NCI-H1105 (cell line): ENCODE measurements at places on chromosomes 5 and 9.

- no peak for DNase-seq
Measured at GRCh38 chr9:98917746-98918487, 25.8 kb upstream of the COL15A1 start.

GRCh38 chr5:144028636-144029035, 141.8 kb downstream of the YIPF5 start:
- DNase-seq, result no peak

DNA sequence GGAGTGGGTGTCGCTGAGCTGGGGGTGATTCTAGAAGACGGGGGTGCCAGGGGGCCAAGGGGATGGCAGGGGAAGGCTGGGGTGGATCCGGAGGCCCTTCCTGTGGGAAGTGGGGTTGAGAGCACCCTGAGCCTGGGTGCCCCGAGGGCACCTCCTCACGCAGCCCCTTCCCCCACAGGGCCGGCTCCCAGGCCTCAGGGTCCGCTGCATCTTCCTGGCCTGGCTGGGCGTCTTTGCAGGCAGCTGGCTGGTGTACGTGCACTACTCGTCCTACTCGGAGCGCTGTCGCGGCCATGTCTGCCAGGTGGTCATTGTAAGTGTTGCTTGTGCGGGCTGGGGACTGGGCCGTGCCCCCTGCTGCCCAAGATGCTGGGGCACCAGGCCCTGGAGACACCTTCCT, 5.0 kb downstream of the DIPK1B start:
- no peak for DNase-seq

DNA sequence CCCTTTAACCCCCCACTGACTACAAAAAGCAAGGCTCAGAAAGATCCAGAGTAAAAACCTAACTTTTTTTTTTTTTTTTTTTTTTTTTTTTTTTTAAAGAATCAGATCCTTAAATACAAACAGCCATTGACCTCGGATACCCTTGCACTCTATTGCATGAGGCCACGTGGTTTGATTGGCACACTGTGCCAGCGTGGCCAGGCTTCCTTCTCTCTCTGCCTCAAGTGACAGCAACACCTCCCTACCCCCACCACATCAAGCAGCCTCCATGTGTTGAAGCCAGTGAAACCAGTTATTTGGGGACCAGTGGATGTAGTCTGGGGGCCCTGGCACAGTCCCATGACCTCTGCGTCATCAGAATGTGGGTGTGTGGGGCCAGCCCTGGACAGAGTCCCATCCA, 71.4 kb downstream of the OTULIN start:
- DNase-seq, result no peak

DNA sequence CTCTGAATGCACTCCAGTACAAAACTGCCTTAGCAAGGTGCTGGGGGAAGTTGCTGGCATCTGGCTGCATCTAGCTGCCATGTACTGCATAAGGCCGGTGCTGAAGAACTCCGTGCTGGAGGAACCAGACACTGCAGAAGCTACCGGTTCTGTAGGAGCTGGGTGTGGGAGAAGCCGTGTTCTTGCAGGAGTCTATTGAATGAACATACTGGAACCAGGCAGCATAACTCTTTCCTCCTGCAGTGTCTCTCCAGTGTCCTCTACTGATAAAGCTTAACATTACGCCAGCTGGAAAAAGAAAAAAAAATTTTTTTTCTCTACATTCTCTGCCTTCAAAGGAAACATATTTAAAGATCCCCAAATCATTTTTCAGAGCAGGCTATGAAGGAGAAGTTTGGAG, 38.5 kb downstream of the VPS13A start:
- DNase-seq, result no peak

DNA sequence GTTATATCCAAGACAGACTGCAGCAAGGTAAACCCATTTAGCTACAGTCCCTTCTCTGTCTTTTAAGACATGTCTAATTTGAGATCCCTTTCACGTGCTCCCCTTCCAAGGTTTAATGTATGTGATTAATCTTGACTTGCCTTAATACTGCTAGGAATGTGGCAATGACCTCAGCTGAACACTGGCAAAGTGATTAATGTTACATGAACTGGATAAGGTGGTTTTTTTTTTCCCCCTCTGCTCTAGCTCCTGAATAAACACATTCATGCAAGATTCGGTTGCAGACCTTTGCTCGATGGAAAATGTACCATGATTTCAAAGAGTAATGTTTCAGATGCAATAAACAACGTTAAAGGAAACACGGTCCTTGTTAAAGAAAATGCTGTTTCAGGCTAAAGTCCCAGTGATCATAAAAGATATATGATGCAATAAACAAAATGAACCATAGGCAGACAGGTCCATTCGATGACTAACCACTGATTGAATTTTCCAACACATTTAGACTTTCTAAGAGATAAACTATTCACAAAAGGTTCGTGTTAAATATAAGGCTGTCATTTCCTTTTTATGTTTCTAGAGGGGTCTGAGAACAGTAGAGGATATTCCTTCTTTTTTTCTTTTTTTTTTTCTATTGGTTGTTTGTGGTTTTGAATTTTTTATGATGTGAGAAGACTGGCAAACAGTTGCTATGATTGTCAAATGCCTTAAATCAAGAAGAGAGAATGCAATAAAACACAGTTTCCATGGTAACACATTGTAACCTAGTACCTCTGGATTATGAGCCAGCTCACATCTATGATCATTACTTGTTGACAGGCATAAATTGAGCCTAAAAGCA, 44.7 kb upstream of the ZNF608 start:
- DNase-seq, result no peak

DNA sequence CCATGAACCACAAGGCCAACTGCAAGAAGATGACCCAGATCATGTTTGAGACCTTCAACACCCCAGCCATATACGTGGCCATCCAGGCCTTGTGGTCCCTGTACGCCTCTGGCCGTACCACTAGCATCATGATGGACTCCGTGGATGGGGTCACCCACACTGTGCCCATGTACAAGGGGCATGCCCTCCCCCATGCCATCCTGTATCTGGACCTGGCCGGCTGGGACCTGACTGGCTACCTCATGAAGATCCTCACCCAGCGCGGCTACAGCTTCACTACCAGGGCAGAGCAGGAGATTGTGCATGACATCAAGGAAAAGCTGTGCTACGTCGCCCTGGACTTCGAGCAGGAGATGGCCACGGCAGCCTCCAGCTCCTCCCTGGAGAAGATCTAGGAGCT, 153.7 kb downstream of the CAVIN4 start:
- no peak for DNase-seq

DNA sequence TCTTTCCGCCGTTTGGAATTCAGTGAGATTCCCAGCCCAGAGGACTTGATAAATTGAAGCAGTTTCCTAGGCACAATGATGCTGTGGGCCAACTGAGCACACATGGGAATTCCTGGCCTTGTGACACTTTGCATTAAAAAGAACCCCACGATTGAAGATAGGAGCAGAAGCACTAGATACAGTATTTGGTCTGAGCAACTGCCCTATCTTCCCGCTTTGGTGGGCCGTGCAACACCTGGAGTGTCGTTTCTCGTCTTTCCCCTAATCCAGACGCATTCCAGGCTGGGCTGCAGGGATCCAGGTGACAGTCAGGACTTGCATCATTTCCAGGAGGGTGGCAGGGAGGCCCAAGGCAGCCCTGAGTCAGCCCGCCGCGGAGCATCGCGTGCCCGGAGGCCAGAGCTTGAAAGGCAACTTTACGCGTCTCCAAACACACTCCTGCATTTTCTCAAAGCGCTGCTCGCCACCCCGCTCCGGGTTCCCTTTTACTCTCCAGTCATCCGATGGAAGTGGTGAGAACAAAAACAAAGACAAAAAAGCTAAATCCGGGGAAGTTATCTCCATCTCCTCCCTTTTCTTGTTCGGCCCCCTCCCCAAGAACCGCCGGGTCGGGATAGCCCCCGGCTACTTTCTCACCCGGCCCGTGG, 753 bp upstream of the STC2 start:
- peak; percentile 41 for DNase-seq

DNA sequence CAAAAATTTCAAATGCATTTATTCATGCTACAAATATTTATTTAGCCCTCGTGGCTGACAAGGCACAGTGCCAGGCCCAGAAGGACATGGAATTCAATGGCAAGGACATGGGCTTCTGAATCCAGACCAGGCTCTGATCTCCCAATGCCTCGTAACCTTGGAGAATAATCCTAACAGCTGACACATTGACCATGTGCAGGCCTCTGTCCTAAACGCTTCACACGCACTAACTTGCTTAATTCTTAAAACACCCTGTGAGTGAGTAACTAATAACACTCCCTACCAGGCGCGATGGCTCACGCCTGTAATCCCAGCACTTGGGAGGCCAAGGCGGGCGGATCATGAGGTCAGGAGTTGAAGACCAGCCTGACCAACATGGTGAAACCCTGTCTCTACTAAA, 33.2 kb downstream of the MYO10 start:
- DNase-seq, result no peak

DNA sequence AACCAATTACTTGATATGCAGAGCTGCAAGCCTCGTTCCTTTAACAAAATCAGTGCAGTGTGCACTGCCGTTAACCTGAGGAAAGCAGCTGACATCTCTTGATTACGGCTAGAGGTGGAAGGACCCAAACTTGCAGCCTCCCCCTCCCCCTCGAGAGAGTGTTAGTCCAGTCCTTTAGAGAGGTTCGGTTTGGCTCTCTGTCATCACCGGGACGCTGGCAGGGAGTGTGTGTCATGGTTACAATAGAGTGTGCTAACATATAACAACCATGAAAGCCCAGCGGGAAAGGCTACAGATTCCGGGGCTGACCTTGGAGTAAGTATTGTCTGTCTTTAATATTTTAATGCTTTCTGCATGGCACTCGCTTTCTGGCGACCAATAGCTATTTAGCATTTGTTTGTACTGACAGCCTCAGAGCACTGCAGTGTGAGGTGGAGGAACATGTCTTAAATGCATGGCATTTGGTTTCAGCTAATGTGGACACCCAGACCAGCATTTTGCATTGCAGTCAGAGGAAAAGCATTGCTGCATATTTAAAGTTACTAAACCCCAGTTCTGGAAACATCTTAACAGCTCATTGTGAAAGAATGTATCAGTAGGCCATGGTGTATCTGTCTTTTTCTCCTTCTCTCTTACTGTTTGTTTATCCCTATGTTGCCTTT, 237.5 kb downstream of the CD180 start:
- no peak for DNase-seq

GRCh38 chr5:91271999-91272398, 111.1 kb downstream of the ARRDC3 start:
- no peak for DNase-seq

- DNase-seq, result no peak
Measured at GRCh38 chr9:18632632-18633403, 158.9 kb downstream of the ADAMTSL1 start.

- no peak for DNase-seq
Measured at GRCh38 chr9:16119261-16120230, 566.7 kb downstream of the CCDC171 start.

GRCh38 chr9:126599047-126599650, 14.6 kb upstream of the LMX1B start:
- DNase-seq, result no peak
